AML-193 (cell line): ENCODE measurements at places on chromosomes 4 and X.

DNA sequence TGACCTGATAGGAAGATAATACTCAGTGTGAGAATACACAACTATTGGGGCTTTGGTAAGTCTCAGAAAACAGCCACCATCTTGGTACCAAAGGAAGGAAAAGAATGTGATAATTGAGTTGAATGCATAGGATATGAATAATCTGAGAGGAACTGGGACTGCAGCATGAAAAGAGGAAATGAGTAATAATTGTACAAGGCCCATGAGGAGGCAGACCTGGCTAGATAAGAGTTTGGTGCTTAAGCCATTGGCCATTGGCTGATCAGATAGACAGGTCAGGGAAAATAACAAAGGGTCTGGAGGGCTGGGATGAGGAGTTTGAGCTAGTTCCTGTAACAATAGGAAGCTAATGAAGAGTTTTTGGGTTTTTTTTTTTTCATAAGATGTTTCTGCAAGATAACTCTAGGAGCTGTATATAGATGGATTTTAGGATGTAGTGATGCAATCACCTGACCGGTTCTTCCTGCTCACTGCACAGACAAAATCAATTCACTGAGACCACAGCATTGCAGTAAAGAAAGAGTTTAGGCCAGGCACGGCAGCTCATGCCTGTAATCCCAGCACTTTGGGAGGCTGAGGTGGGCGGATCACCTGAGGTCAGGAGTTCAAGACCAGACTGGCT, 5.3 kb upstream of the TRMT2B start:
- peak; percentile 7 for DNase-seq

- DNase-seq, result no peak
These were observed 37.0 kb upstream of the CD99L2 start for GRCh38 chrX:150935467-150935866.

GRCh38 chrX:110087485-110088356, 84.8 kb downstream of the TMEM164 start:
- peak; percentile 52 for DNase-seq

DNA sequence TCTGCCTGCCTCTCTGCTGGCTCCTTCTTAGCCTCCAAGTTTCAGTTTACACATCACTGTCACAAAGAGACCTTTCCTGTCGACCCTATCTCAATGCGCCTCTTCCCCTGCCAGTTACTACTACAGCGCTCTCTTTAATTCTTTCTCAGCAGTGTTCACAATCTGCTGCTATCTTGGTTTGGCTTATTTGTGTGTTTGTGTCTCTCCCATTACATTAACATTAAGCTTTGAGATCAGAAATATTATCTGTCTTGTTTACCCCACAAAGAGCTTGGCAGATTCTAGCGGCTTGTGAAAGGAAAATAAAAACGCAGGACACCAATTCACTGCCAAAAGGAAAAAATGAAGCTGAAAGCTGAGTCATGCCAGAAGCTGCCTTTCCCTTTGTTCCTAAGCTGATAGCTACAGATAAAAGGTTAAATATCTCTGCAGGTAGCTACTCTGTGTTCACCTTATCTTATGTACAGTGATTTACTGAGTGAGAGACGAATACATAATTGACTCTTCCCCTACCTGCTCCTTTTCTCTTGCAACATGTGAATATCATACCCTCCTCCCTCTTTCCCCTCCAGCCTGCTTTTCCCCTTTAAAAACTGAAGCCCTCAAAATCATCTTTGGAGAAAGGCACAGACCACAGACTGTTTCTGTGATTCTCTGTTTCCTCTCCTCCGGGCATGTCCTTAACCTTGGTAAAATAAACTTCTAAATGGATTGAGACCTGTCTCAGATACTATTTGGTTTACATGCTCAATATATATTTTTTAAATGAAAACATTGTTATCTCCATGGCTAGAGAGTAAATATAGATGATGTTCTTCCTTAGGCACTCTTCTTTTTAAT, 19.3 kb upstream of the SLC9A7 start:
- DNase-seq, result no peak

DNA sequence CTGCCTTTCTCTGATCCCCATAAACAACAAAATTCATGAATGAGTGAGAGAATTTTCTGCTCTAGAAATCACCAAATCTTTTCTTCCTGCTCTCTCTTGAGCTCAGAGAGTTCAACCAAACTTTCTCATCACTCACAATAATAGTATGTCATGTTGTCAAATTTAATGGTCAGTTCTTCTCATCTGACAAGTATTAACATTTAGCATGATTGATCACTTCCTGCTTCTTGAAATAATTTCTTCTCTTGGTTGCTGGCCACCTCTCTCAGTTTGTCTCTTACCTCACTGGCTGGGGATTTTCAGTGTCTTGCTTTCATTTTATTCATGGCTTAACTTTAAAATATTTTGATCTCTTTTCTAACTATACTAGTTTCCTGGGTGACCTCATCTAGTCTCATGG, 25.5 kb upstream of the FGF5 start:
- no peak for DNase-seq
